Fibroblast of mammary gland (primary cell): ENCODE measurements at places on chromosomes 5 and 9.

GRCh38 chr5:161530700-161531099 lies 15.8 kb downstream of the GABRB2 start:
- DNase-seq: no peak

DNA sequence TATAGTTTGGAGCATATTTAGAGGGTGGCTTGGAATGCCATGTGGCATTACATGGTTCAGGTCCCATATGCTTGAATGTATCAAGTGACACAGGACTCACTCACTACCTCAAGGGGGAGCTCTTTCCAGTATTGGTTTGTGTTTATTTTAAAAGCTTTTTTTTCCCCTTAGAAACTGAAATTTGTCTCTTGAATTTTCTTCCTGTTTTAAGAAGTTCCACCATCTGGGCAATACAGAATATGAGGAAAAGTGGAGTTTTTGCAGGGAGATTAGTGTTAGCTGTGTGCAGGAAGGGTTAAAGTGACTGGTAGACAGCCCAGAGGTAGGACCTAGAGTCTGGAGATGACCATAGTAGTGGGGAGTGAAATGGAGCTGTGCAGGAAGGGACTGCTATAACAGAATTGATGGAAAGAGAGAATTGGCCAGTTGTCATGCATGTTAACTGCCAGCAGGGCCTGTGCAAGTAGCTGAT lies 36.6 kb downstream of the CTNNA1 start:
- DNase-seq: peak; percentile 58

DNA sequence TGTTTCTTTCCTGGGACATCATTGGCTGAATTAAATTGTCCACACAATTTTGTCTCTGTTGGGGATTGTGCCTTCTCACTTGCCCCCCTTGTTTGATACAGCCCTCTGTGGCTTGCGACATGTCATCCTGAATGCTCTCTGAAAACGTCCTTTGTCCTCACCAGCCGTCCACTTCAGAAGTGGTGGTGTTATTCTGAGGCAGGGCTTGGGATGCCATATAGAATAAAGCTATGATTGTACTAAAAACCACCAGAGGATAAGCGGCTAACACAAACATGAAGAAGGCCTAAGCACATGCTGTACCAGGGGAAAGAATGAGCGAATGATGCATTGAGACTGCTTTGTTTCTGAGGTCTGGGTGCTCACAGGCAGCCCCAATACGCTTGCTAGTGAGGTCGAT lies 3.5 kb upstream of the SNX30 start:
- no peak for DNase-seq

GRCh38 chr5:66284588-66285342 lies 140.7 kb downstream of the SREK1 start:
- DNase-seq: no peak

DNA sequence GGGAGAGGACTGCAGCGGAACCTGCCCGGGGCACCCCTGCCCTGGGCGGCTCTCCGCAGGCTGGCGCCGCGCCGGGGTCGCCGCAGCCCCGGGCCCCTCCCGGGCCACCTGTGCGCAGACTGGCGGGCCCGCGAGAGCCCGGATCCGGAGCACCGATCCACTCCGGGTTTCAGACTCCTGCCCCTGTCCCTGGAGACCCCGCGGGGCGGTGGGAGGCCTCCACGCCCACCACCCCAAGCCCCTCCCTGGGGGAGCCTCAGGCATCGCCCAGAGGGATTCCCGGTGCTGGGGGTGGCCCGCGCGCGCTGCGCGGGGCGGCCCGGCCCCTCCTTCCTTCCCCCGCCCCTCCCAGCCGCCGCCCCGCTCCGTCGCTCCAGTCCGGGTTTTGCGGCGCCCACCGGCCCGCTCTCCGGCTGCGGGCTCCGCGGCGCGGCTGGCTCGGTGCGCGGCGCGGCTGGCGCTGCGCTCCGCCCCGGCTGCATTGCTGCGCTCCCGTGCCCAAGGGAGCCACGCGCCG lies at the start of gene UNC5A:
Gene UNC5A, plus strand, starts transcription at position 479 of the 517 bp plus-strand sequence. CDS start 192 bp downstream, outside the sequence.
- peak; percentile 21 for DNase-seq

DNA sequence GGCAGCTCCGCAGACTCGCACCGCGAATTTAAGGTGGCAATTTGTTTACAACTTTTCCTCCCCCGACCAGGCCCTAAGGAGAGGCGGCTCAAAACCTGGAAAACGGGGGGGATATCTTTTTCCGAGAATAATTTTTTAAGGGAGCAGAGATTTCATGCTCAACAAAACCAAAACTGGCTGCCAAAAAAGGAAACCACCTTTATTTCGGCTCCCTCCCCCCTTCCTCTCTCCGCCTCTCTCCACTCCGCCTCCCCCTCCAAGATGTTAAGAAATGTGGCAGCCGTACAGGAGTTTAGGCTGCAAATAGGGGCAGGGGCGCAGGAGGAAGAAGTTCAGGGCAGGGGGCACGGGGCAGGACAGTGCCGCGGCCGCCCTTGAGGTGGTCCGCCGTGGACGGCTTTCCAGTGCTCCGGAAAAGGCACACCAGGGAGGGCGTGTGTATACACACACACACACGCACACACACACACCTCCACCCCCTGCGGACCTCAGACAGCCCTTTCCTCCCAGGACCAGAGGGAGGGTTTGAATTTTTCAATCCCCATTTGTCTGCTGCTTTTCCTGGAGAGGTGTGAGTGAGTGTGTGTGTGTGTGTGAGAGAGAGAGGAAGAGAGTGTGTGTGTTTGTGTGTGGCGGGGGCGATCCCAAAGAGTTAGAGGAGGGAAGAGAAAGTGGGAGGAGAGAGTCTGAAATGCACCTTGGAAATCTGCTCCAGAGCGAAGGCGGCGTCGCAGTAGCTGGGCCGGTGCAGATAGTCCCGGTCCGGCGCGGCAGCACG lies 9.1 kb downstream of the PTCH1 start:
- peak; percentile 62 for DNase-seq

GRCh38 chr9:89346696-89347095 lies 28.4 kb downstream of the SECISBP2 start:
- DNase-seq: no peak

GRCh38 chr9:3650994-3651622 lies 125.3 kb upstream of the RFX3 start:
- DNase-seq: no peak

- peak; percentile 70 for DNase-seq
Measured at GRCh38 chr5:150489360-150490295, 18.3 kb upstream of the NDST1 start.

DNA sequence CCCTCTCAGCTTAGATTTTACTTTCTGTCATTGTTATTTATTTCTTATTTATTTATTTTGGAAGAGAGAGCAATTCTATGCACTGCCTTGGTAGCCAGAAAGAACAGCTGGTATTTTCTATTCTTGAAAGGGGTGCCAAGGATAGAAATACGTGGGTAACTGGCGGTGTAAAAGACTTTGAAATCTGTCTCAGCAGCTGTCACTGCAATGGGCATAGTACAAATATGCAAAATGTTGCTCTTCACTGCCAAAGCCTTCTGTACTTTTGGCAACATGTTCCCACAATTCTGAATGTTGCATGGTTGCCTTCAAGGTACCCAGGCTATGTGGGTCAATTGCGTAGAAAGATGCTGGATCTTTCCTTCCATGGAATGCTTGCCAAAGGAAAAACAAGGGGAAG lies 230.2 kb upstream of the EDIL3 start:
- no peak for DNase-seq

GRCh38 chr9:79610791-79611614 lies 39.2 kb downstream of the TLE4 start:
- peak; percentile 88 for DNase-seq

- no peak for DNase-seq
Measured at GRCh38 chr5:165877475-165877874, 2372.1 kb downstream of the MAT2B start.

DNA sequence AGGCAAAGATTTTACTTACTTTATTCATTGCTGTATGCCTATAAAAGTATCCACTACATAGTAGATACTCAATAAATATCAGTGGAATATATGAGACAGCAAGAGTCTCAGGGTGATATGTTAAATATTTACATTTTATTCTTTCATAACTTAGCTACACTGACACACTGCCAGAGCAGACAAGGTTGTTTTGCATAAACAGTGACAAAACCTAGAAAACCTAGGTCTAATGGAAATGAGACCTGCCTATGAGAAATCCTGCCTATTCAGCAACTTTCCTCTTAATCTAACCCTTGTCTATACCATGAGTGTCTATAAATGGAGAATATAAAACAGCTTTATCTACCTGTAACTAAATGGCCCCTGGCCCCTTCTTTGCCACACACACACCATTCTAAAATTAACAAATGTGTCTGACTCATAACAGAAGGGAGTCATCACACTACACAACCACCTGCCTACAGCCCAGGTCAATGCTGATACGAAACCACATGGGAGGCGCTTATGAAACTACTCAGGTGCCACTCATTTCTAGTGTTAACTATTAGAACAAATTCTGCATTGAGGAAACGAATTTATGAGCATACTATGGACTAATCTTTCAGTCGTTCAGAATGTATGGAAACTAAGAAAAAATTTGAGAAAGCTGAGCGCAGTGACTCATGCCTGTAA lies 60.3 kb downstream of the UBAP2 start:
- peak; percentile 6 for DNase-seq

- DNase-seq: peak; percentile 67
Measured at GRCh38 chr5:134240421-134240962, 14.6 kb upstream of the PPP2CA start.

- no peak for DNase-seq
Measured at GRCh38 chr5:177131352-177132135, 2.0 kb upstream of the NSD1 start.

GRCh38 chr5:139985733-139986132 lies 57.4 kb downstream of the NRG2 start:
- peak; percentile 78 for DNase-seq

DNA sequence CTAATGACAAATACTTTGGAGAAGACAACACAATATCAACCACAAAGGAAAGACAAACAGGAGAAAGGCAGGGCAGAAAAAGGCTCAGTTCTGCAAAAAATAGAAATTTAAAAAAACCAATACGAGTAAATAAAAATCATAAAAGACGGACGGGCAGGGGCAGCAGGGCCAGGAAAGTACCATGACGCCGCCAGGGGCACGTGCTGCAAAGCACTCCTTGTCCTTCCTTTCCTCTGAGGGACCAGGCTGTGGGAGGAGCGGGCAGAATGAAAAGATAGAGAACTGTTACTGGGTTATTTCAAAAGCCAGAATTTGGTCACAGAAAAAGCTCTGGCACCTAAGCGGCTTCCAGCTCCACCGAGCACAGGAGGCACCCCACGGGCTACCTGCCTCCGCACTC lies 53.9 kb downstream of the HABP4 start:
- no peak for DNase-seq

DNA sequence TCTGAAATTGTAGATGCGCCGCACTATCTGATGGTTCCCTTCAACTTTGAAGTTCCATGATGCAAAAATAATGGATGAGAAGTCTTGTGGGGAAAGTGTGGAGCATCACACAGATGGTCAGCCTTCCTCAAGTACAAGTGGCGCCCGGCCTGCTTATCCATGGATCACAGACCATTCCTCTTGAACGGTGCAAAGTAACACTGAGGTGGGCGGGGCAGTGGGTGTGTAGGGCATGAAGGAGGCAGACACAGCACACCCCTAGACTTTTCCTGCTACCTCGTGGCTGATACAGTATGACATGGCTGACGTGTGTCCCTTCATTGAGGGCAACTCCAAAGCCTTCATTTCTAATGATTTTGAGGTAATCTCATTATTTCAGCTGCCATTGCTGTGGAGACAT lies 2.5 kb upstream of the GNG10 start:
- no peak for DNase-seq

- no peak for DNase-seq
Measured at GRCh38 chr5:134090522-134090921, 24.0 kb upstream of the TCF7 start.

- no peak for DNase-seq
Measured at GRCh38 chr5:170546282-170546681, 42.5 kb downstream of the KCNIP1 start.

GRCh38 chr5:140413230-140413629 lies 11.6 kb downstream of the ANKHD1 start:
- DNase-seq: no peak

DNA sequence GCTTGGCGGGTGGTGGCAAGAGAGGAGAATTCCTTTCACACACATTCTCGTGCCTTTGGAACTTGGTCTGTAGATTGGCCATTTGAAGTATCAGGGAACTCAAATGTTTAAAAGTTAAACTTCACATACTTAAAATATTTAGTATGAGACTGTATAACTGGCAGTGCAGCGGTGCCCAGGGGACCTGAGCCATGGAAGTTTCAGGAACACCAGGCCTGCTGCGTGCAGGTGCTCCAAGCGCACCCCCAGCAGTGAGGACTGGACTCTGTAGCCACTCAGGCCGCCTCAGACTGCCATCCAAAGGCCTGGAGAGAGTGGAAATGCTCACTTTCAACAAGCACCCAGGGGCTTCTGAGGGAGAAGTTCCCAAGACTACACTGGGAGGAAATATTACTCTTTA lies 273.5 kb upstream of the IRX2 start:
- DNase-seq: no peak

DNA sequence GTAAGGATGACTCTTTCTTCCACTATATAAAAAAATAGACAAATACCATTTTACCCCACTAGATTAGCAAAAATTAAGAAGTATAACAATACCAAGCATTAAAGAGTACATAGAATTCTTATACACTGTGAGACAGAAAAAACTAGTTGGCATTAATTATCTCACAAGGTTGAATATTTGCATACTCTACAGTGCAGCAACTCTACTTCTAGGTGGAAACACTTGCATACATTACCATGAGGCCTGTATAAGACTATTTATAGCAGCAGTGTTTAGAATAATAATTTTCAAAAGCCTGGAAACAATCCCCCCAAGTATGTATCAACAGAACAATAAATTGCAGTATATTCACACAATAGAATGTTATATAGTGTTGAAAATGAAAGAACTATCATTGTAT lies 19.0 kb upstream of the PURA start:
- DNase-seq: no peak

DNA sequence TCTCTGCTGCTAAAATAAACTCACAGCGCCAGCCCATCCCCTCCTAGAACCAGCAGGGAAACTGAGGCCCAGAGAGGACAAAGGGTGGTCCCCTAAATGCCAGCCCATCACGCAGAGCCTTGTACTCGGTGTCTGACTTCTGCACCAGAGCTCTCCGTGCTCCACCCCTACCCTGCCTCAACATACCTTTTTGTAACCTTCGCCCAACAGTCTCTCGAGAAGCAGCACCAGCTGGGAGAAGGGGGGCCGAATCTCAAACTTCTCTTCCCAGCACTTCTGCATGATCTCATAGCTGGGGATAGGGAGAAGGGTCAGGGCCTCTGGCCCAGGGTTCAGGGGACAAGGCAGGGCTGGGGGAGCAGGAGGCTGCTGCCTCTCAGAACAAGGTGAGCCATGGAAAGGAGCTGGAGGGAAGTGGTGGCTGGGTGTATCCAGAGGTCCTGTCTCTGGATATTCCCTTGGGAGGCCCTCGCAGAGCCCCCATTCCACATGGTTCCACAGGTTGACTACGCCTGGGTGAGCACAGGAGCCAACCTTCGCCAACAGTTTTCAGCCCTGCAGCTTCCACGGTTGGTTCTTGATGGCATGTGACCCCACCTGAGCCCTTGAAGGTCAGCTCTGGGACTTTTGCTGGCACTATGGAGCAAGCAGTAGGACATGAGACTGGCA lies 32.3 kb upstream of the CSF1R start:
- no peak for DNase-seq

DNA sequence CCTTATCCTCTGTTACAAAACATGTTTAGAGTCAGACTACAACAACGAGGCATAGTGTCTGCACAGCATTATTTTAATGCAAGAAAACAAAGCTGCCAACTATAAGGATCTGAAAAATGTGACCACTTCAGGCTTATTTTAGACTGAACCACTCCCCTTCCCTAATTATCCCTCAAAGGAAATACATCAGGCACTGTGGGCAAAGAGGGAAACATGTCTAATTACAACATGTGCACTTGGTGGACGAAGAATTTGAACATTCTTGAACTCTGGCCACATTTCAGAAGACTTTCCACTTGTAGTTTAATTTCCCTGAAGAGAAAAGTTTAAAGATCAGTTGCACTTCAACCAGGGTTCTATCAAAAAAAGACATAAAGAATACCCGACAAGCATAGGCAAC lies 3.8 kb downstream of the MTMR12 start:
- DNase-seq: no peak
